ENCODE measurements at places on chromosomes 1 and 21.

DNA sequence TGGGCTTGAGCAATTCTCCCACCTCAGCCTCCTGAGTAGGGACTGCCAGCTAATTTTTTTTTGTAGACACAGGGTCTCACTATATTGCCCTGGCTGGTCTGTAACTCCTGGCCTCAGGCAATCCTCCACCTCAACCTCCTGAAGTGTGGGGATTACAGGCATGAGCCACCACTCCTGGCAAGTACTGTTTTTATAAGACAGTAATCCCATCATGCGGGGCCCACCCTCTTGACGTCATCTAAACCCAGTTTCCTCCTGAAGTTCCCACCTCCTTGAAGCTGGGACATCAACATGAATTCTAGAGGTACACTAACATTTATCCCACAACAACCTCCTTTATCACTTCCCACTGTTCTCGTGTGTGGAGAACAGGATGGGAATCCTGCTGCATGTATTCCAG, 104.7 kb downstream of the SPATA46 start:
- no peak for DNase-seq

DNA sequence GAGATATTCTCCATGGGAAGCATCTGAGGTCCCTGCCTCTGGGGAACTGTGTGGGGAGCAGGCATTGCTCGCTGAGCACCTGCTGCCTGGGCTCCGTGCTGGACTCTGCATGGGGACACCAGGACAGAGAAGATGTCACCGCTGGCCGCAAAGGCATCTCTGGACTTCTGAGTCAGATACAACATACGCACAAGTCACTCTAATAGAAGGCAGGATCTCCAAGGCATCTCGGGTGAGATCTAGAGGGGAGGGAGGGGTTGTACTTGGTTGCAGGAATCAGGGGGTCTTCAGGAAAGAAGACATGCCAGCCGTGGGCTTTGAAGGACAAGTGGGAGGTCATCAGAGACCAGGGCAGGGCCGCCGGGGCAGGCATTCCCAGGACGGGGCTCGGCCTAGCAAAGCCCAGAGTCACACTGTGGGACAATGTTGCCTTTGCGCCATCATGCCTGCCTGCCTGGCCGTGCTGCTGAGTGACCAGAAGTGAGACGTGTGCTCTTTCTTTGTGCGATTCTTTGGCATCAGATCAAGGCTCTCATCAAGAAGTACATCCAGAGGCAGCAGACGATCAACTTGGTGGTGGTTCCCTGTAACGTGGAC, 28.3 kb downstream of the MX2 start:
- DNase-seq = no peak

DNA sequence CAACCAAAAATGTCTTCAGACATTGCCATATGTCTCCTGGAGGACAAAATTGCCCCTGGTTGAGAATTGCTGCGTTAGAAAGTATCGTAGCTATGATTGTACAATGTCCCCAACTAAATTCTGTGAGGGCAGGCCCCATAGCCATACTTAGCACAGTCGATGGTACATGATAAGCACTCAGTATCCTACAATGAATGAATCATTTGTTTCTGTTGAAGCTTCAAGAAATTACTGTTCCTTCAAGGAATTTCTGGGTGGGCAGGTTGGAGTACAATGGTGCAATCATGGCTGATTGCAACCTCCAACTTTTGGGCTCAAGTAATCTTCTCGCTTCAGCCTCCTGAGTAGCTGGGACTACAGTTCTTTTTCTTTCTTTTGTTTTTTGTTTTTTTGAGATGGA, 4.7 kb downstream of the CAP1 start:
- DNase-seq = no peak

DNA sequence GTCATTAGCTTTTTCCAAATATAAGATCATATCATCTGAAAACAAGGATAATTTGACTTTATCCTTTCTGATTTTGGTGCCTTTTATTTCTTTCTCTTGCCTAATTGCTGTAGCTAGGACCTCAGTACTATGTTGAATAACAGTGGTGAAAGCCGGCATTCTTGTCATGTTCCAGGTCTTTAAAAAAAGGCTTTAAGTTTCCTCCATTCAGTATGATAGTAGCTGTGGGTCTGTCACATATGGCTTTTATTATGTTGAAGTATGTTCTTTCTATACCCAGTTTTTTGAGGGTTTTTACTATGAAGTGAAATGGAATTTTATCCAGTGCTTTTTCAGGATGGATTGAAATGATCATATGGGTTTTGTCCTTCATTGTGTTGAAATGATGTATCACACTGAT, 115.8 kb downstream of the DUSP10 start:
- no peak for DNase-seq

GRCh38 chr1:57845041-57845440, 421.2 kb upstream of the DAB1 start:
- no peak for DNase-seq

DNA sequence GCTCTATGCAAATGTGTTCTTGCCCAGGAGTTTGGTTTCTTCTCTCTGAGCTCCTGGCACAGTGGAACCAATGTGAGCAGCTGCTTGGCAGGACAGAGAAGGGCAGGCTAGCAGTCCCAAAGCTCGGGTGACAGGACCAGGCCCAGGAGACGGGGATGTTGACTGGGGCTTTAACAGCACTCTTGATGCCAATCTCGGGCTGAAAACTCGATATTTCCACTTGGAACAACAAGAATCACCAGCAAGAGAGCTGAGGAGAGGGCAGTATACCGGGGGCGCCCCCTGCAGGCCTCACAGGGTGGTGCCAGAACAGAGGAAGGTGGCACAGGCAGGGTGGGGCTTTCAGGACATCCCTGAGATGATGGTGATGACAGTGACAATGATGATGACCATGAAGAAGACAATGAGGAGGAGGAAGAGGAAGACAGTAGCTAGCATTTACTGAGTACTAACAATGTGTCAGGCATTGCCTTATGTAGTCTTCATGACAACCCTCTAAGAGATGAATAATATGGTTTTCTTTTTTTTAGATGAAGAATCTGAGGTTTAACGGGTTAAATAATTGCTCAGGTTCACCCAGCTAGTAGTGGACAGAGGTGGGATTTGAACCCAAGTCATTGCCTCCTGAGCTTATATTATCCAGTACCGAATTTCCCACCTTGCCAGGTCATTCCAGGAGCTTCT, 2.7 kb upstream of the KCNJ9 start:
- no peak for DNase-seq

GRCh38 chr1:61481315-61481715, 243.6 kb downstream of the TM2D1 start:
- DNase-seq = no peak

DNA sequence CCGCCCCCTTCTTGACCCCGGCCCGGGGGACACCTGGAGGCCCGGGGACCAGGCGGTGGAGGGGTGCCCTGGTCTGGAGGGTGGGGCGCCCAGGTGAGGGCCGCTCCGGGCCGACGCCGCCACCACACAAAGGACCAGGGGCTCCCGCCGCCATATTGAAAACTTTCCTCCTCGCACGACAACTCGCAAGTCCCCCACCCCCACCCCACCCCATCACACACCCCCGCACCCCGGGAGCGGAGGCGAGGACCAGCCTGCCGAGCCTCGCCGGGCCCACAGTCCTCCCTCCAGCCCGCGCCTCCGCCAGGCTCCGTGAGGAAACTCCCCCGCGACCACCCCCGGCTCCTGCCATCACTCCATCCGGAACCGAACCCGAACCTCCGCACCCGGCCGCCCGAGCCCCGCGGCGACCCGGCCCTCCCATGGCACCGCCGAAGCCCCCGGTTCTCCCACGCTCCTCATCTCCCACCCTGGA, 733 bp downstream of the KDM5B start:
- peak; percentile 6 for DNase-seq

DNA sequence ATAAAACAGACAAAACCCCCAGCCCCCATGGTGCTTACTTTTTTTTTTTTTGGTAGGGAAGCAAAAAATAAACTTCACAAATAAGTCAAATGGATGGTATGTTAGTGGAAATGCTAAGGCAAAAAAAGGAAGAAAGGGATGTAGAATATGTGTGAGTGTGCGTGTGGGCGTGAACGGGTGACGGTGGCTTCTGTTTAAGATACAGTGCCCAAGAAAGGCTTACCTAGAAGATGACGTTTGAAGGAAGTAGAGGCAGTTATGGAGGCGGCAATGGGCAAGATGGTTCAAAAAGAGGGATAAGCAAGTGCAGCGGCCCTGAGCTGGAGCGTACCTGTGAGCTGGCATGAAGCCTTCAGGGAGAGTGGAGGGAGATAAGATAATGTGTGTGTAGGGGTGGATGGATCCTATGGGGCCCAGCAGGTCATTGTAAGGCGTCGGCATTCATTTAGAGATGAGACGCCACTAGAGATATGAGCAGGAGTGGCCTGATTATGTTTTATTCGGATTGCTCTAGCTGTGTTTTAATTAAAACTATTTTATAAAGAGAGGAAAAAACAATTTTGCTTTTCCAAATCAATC, 19.9 kb downstream of the LEPR start:
- DNase-seq = no peak

- peak; percentile 38 for DNase-seq
Measured at GRCh38 chr1:161013488-161014230, 7.3 kb downstream of the F11R start.

GRCh38 chr1:53614231-53615021, 124.5 kb downstream of the GLIS1 start:
- no peak for DNase-seq

DNA sequence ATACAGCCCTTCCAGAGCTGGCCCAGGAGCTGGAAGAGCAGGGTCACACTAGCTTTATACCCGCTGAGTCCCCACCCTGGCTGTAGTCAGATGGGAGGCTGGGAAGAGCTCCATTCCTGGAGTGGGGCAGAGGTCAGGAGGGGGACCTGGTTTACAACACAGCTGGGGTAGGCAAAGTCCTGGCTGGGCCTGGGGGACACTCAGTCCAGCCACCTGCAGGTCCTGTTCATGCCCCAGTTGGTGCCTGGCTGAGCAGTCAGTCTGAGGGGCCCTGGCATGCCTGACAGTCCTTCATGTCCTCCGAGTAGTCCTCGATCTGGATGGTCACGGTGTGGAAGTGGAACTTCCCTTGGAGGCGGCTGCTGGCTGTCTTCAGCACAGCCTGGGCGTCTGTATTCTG, 7.0 kb downstream of the SLC30A2 start:
- DNase-seq = no peak

- DNase-seq = no peak
Measured at GRCh38 chr1:8670371-8670818, 147.0 kb downstream of the RERE start.

GRCh38 chr1:41626616-41627375, 142.3 kb upstream of the EDN2 start:
- no peak for DNase-seq

DNA sequence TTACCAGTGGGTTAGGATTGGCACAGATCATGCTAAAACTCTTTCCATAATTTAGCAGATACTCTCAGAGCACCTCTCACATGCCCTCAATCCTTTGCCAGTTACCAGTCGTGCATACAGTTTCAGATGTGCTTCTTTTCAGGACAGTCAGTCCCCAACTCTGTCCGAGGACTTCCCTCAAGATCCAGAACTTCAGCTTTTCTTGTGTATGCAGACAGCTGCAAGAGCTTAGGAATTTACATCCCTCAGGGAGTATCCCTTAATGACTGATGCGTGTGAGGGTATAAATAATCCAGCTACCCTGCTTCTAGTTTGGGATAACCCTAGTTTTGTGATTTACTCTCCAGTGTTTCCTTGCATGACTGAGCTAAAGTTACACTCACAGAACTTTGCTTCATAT, 393.0 kb upstream of the PLXNA2 start:
- no peak for DNase-seq

GRCh38 chr1:167057241-167057688, 32.9 kb downstream of the GPA33 start:
- DNase-seq = no peak

GRCh38 chr1:100134872-100135271, 1.9 kb downstream of the TRMT13 start:
- no peak for DNase-seq

DNA sequence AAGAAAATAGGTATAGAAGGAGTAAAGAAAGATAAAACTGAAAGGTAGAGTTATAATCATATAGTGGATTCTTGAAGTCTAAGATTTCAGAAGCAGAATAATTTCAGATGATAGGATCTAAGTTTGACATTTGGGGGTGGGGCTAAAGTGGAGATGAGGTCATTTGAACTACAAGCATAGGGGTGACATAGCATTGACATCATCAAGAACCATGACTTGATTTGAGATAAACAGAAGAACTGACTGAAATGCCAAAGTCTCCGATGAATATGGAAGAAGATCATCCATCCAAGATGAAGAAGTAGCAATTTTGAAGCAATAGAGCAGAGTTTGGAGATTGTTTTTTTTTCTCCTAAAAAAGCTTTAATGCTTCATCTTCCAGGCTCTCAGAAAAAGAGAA, 122.3 kb downstream of the MACF1 start:
- DNase-seq = no peak

DNA sequence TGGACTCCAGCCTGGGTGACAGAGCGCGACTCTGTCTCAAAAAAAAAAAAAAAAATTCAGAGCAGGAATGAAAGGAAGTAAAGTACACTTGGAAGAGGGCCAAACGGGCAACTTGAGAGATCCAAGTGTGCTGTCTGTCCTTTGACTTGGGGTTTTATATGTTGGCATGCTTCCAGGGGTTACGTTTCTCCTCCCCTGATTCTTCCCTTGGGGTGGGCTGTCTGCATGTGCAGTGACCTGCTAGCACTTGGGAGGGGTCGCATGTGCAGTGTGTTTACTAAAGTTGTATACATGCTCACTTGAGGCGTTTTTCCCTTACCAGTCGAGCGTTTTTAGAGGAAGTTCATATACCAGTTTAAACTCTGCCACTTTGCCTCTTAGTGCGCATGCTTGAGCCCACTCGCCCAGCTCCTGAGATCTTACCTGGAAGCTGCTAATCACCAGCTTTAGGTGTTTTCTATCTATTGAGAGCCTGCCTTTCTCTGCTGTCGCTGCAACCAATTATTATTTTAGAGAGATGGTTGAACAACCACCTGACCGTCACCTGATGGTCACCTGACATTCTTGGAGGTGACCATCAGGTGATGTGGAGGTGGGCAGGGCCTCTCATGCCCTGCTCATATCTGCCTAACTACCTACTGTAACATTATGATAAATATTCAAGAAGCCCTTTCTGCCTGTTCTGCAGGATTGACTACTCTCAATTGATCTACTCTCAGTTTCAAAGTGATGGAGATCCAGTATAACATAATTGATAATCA, 140.1 kb downstream of the MACF1 start:
- no peak for DNase-seq

- no peak for DNase-seq
Measured at GRCh38 chr1:24036088-24036487, 56.0 kb upstream of the SRSF10 start.

DNA sequence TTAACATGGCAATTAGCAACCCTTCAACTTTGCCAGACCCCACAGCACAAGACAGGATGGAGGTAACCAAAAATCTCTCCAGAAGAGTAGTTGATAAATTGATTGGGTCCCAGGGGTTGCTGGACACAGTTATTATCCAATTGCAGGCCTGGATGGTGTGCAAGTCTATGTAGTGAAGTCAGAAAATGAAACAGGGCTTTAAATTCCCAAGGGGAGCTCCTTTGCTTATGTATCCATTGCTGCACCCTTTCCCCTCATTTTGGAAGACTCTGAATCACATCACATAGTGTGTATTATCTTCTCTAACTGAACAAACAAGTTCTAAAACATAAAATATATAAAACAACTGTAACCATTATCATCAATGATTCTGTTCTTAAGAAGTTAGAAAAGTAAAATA, 550.2 kb downstream of the LMO4 start:
- no peak for DNase-seq

- no peak for DNase-seq
Measured at GRCh38 chr21:43352568-43353281, 74.2 kb downstream of the SIK1 start.

GRCh38 chr1:171292799-171293198, 21.2 kb upstream of the FMO4 start:
- DNase-seq = no peak
